Stimulated activated CD4-positive, alpha-beta T cell treated with anti-CD3 and anti-CD28 coated beads, Interleukin-12 subunit alpha, Interleukin-12 subunit beta, amount 100 ng/mL, for 48 hours (primary cell): ENCODE measurements at places on chromosomes 5 and 9.

DNA sequence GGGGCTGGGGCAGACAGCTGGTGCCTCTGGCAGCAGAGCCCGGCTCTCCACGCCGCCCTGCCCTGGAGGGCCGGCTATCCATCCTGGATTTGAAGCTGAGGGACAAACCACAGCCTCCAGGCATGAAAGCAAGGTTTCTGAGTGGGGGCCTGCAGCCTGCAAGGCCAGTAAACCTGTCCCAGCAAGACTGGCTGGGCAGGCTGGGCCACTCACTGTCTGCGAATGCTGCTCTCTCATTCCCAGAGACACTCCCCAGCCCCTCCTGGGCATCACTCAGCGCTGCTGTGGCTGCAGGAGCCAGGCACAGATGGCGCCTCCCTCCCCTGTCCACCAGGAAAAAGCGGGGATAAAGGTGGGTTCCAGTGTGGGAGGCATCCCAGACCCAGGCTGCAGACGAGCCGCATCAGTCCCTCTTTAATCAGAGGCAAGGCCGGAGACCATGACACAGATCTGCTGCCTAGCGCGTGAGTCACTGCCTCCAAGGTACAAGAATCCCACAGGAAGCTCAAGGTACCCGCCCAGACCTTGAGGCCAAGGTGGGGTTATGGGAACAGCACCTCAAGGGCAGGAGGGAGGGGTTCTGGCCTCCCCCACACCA lies 118.0 kb downstream of the VAV2 start:
- no peak for DNase-seq

- no peak for DNase-seq
Measured at GRCh38 chr5:149667084-149667828, 62.9 kb upstream of the PPARGC1B start.

- DNase-seq = no peak
Measured at GRCh38 chr9:99076483-99077171, 28.3 kb upstream of the TGFBR1 start.

- DNase-seq = no peak
Measured at GRCh38 chr9:98161851-98162250, 30.6 kb downstream of the CORO2A start.

DNA sequence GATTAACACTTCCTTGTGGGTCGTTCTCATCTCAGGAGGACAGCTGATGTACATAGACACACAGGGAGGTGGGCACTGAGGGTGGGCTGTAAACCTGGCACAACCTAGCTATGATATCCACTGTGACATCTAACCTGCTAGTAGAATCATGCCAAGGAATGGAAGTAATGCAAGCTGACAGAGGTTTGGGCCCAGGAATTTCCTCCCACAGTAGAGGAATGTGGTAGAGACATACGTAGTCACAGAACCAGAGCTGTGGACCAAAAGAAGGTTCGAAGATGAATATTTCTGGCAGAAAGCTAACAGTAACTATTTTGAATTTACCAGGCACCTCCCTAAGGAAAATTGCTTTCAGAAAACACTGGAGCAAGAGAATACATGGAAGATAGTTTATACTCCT lies 15.2 kb upstream of the DNAJC25 start:
- DNase-seq = no peak

DNA sequence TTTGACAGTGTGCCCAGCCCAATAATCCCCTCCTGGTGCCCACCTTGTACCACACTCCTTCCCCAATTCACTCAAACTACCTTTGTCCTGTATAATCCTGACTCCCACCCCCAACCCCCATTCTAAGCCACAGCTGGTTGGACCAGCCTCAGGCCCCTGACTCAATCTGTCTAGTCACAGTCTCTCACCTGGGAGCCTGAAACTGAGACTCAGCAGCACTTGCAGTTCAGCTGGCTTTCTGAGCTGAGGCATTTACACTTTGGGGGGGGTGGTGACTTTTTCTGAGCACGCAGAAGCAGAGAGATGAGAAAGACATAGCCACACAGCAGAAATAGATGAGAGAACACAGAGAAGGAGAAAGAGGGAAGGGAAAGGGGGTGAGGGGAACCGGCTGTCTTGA lies 247.3 kb downstream of the MAN2A1 start:
- peak; percentile 24 for DNase-seq

DNA sequence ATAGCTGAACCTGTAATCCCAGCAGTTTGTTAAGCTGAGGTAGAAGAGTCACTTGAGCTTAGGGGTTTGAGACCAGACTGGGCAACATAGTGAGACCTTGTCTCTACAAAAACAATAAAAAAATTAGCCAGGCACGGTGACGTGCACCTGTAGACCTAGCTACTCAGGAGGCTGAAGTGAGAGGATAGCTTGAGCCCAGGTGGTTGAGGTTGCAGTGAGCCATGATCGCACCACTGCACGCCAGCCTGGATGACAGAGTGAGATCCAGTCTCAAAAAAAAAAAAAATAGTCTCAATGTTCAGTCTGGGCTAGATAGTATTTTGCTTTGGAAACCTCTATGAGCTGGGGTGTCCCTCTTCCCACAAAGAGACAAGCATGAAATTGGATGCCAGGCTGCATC lies 51.9 kb upstream of the IQGAP2 start:
- no peak for DNase-seq

DNA sequence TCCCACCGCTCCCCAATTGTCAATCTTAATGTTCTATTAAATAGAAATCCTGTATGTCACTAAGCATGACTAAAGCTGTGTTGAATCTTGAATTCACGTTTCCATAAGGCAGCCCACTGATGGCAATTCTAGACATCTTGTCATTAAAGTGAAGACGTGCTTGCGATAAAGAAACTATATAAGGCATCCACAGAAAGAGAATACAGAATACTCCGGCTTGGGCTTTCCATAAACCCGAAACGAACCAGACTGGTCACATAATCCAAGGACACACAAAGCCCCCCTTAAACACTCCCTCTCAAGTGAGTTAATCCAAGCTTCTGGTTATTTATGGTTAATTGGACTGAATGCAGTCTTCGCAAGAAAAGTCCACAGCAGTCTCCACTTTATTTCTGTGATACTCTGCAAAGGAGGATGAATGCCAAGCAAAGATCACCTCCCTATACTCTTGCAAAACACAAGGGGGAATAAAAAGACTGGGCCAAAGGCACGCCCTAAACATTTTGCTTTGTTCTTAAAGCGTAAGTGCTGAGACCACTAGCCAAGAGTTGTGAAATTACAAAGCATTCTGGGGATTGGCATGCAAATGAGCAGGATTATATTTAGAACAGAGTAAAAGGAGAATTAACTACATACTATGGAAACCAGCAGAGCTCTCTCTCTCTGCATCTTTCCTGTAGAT lies 54.7 kb downstream of the DPYSL3 start:
- DNase-seq = no peak

- no peak for DNase-seq
Measured at GRCh38 chr5:12557012-12557411, 652.8 kb upstream of the CTNND2 start.

GRCh38 chr5:147551677-147552076 lies 41.8 kb upstream of the DPYSL3 start:
- no peak for DNase-seq

DNA sequence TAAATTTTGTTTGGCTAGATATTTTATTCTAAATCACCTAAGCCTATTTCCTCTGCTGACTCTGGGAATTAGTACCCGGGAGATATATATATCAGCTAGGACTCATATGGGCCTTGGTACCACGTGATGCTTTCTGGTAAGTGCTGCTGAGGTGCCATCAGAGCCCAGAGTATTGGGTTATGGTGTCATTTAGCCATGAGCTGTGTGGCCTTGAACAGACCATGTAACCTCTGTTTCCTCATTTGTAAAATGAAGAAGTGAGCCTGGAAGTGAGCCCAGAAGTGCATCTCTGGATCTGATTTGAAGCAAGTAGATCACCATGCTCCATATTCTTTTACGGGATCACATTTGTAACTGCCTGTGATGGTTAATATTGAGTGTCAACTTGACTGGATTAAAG lies 126.1 kb downstream of the GPBP1 start:
- no peak for DNase-seq

GRCh38 chr5:90932052-90932699 lies 373.6 kb downstream of the ADGRV1 start:
- peak; percentile 16 for DNase-seq

GRCh38 chr5:149780043-149780737 lies 50.1 kb downstream of the PPARGC1B start:
- no peak for DNase-seq

GRCh38 chr9:15927161-15927560 lies 374.3 kb downstream of the CCDC171 start:
- DNase-seq = no peak

GRCh38 chr5:73312146-73312871 lies 136.3 kb downstream of the FOXD1 start:
- DNase-seq = no peak

GRCh38 chr9:73114958-73115357 lies 36.7 kb upstream of the ANXA1 start:
- no peak for DNase-seq

GRCh38 chr5:124553911-124554310 lies 192.5 kb downstream of the ZNF608 start:
- no peak for DNase-seq

GRCh38 chr9:134213881-134214341 lies 49.5 kb upstream of the RNU6ATAC start:
- DNase-seq = no peak

DNA sequence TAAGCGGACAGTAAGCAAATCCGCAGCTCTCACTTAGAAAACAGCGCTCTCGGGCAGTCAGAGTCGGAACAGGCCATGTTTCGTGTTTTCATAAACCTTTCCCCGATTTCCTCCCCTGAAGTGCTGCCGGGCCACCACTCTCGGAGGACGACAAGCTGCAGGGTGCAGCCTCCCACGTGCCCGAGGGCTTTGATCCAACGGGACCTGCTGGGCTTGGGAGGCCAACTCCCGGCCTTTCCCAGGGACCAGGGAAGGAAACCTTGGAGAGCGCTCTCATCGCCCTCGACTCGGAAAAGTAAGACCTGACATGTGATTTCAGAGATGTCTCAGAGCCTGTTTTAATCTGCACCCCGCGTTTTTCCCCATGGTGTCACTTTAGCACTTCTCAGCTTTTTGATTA lies 99.8 kb upstream of the CACNA1B start:
- no peak for DNase-seq

- DNase-seq = no peak
Measured at GRCh38 chr9:77014597-77015263, 4.7 kb upstream of the FOXB2 start.

- DNase-seq = no peak
Measured at GRCh38 chr5:11898-12297, 80.1 kb upstream of the PLEKHG4B start.

DNA sequence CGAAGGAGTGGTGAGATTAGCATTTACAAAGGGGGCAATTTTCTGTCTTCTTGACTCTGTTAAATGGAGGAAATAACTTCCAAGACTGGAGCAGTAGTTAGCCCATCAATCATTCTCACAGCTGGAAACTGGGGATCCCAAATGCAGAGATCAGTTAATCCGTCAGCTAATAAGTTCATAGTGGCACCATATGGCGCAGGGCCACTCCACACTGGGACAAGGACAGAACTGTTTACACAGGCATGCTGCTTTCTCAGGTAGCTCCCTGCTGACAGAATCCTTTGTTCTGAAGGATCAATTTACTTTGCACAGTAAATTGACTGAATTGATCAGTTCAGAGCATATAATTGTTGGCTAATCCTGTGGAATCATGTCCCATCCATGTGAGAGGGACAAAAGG lies 395.7 kb downstream of the TMEM161B start:
- DNase-seq = no peak

- DNase-seq = no peak
Measured at GRCh38 chr9:96612105-96612965, 7.3 kb downstream of the CDC14B start.

DNA sequence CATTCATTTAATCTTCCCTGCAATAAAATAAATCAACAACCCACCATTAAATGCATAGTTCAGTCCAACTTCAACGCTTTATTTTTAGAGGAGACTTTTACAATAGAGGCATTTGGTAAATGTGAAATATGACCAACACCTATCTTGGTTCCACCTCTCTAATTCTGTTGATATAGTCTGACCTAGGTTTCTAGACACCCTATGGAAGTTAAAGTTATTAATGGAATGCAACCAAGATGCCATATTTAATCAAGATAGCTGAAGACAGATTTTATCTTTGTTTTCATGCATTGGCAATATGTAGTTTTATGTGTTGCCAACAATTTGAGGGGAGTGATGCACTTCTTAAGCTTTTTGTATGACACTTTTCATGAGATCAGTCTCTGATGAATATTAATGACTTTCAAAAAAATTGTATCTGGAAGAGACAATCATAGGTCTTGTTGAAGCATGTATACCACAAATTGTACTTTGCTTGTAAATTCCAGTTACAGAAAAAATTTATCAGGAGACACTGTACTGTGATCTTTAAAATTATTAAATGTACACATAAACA lies 101.7 kb upstream of the IFNK start:
- DNase-seq = no peak

GRCh38 chr5:157400741-157401495 lies 59.1 kb upstream of the NIPAL4 start:
- DNase-seq = no peak

GRCh38 chr5:98042961-98043360 lies 730.5 kb upstream of the RGMB start:
- no peak for DNase-seq

GRCh38 chr9:4558371-4558998 lies 68.2 kb downstream of the SLC1A1 start:
- DNase-seq = no peak

DNA sequence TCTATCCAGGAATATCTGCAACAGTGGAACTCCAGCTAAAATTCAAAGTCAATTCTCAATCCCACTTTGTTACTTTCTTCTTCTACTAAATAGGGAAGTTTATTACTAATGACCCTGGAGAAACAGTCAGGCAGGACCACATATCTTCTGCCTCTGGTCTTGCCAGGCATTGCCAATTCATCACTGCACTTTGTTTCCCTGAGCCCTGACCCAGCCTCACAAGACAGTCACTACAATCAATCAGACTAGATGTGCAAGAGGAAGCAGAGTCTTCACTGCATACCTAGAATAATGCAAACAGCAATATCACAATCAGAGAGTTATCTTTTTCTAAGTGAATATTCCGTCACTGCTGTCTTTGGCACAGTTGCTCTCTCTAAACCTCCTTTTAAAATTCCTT lies 74.9 kb upstream of the GAS1 start:
- no peak for DNase-seq

DNA sequence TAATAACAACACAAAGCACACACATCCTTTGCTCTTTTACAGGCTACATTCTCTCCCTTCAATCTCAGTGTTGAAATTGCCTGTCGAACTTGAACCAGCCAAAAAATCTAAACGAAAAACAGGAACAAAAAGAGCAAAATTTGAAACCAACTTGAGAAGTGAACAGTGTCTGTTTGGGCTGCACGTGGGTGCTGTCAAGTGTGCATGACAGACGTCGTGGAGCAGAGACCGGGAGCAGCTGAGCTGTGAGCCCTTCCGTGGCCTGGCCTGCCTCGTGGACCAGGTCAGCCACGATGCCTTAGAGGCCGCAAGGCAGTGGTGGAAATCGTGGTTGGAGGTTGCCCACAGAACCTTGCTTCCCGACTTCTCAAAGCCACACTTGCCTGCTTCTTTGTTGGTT lies 34.8 kb upstream of the DENND1A start:
- DNase-seq = no peak

GRCh38 chr9:7320841-7321240 lies 478.7 kb downstream of the DMAC1 start:
- DNase-seq = no peak
